NCI-H1930 (cell line): ENCODE measurements at places on chromosomes 7 and 10.

- peak; percentile 27 for DNase-seq
These were observed 609.4 kb upstream of the PCDH15 start for GRCh38 chr10:55410415-55410885.

DNA sequence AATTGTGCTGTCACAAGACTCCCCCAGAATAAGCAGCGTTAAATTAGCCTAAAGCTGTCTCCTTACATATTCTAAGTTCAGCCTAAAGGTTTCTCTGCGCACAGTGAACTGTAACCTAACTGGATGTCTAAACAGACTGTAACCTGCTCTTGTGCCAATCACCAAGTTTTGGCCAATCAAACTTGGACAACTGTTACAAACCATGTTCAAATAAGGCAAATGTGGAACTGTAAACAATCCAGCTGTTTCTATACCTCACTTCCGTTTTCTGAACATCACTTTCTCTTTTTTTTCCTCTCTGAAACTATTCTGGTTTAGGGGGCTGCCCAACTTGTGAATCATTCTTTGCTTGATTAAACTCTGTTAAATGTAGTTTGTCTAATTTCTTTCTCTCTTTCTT lies 252.2 kb upstream of the HABP2 start:
- no peak for DNase-seq

GRCh38 chr10:48505394-48506112 lies 99.3 kb downstream of the ARHGAP22 start:
- no peak for DNase-seq

- no peak for DNase-seq
These were observed 65.5 kb downstream of the CUX1 start for GRCh38 chr7:101882595-101883564.

- DNase-seq: no peak
These were observed 53.2 kb downstream of the STK17A start for GRCh38 chr7:43636093-43636492.

- DNase-seq: no peak
These were observed 1193.0 kb upstream of the CELF2 start for GRCh38 chr10:9824631-9825071.

DNA sequence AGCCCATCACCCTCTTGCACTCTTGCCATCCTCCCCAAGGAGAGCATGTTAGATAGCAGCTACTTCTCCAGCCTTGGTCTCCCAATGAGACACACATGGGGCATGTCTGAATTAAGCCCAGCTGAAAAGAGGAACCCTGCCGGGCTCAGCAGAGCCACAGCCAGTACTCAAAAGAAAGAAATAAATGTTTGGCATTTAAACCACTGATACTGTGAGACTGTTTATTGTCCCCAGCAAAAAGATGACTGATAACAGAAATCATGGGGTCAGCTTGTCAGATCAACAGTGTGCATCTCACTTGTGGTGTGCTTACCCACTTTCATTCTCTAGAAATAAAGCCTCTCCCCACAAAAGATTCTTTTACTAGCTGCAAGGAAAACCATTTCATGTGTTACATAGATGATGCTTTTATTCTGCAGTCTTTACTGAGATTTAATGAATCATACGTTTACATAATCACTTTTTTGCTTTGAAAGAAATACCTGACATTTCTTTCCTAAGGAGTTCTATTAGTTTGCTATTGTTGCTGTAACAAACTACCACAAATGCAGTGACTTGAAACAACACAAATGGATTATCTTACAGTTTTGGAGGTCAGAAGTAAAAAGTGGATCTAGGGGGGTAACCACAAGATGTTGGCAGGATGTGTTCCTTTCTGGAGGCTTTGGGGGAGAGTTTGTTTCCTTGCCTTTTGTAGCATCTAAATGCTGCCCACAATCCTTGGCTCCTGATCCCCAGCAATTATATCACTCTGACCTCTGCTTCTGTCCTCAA lies 20.9 kb downstream of the ANKRD7 start:
- no peak for DNase-seq

DNA sequence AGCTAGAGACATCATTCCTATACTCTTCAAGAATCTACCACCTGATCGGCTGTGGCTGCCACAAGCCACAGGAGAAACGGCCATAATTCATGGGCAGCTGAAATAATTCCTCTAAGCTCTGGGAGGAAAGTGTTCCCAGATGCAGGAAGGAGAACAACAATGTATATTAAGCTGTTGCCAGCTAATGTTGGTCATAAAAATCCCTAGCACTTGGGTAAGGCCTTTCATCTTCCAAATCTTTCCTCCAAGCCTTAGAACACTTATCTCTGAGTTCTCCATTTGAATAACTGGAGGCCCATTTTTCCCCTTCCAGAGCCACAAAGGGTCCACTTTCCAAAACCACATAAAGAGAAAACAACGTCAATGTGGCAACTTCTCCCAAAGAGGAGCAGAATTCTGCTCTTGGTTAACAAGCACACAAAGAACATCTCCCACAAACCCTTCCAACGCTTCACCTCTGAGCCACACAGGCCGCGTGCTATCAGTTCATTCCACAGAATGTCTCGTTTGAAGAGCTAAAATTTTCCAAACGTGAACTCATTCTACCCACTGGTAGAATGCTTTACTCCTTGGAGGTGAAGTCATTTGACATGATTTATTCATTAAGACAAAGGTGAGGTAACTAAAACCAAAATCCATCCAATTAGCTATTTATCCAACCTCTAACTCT lies 11.2 kb downstream of the KCNMA1 start:
- DNase-seq: no peak

- DNase-seq: no peak
These were observed 31.7 kb downstream of the ECHDC3 start for GRCh38 chr10:11773761-11774441.

GRCh38 chr7:108589199-108589598 lies 19.5 kb downstream of the DNAJB9 start:
- no peak for DNase-seq

DNA sequence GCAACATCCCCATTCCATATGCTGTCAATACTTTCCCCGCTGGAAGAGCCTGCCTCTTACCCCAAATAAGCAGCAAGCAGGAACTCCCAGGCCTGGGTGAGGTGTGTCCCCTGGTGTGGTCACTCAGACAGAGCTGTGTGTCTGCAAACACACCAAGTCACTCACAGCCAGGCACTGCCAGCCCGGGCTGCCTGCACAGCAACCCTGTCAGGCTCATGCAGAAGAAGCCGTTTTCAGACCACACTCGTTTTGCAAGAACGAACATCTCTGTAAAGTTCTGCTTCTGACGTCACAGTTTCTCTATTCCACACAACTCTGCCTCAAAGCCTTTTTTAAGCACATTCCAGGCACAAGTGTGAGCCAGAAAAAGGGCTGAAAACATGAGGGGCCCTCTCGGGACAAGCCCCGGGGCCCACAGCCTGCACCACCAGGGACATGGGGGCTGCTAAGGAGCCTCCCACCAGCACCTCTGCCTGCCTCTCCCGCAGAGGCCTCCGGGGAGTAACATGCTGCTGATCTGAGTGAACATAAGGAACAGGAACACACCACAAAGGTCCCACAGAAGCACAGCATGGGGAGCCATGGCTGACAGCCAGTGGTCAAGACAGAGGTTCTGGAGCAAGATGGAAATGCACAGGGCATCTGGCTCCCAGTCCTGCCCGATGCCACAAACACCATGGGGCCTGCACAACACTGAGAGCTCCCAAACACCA lies 11.4 kb downstream of the PTPRN2 start:
- no peak for DNase-seq

DNA sequence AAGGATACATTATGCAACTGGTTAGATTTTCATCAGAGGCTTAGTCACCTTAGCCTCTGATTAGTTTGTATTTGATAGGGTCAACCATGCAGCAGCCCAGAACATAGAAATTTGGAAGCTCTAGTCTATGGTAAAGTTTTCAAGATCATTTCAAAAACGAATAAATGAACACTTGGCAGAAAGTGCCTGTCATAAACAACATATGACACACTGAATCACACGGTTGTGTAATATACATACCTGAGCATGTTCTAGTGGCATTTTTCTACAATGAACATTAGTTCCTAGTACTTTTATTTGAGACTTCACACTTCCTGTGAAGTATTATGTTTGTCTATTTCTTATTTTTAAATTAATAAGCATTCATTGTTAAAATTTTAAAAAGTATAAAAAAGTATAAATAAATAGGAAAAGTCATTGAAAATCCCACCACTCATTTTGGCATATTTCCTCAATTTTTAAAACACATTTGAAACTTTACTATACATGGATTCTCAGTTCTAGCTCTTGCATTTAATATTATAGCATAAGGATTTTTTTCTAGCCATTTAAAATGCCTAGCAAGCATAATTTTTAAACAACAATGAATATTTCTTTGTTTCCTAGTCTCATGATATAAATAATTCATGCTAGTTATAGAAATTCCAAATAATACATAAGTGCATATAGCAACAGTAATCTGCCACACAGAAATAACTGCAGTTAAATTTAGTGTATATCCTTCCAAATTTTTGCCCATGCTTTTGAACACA lies 25.7 kb upstream of the PRPS1L1 start:
- no peak for DNase-seq

DNA sequence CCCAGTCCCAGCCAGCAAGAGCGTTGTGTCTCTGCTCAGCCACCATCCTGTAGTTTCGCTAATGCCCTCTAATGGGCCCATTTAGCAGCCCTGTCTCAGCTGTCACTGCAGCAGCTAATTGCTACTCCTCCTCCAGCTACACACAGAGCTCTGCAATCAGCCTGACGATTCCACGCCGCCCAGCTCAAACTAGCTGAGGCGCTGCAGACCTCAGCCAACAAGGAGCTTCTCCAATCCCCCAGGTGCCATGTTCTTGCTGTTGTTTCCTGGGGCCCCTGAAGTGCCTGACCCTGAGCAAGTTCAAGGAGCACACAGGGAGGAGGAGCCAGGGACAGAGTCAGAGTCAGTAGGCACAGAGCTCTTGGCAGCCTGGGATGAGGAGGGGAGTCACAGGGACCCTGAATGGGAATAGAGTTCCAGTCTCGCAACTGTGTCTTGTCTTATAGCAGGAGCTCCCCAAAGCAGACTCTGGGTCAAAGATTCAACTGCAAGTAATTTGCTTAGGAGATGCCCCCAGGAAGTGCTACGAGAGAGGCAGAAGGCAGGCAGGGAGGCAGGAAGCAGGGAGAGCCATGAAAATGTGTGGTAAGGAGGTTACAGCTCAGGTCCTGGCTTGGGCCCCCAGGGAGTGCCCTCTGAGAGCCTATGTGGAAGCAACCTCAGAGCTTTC lies 135.8 kb upstream of the UNC5B start:
- no peak for DNase-seq

DNA sequence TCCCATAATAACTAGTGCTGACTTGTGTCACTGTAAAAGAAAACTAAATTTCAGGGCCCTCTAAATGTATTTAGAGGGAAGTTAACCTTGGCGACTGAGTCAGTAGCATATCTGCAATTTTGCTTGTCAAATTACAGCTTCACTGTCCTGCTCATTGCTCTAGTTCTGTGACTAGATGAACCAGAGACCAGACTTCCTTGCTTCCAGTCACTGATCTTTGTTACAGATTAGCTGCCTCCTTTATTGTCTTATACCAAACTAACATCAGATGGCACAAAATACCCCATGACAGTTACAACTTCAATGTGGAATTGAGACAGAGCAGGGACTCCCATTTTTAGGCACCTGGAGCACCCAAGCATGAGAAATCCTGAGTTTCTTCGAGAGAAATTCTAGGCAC lies 79.9 kb upstream of the POM121L12 start:
- DNase-seq: no peak

- no peak for DNase-seq
These were observed 57.6 kb downstream of the USP6NL start for GRCh38 chr10:11553773-11554381.

- DNase-seq: no peak
These were observed 351 bp downstream of the CAMK1D start for GRCh38 chr10:12349629-12350166.

DNA sequence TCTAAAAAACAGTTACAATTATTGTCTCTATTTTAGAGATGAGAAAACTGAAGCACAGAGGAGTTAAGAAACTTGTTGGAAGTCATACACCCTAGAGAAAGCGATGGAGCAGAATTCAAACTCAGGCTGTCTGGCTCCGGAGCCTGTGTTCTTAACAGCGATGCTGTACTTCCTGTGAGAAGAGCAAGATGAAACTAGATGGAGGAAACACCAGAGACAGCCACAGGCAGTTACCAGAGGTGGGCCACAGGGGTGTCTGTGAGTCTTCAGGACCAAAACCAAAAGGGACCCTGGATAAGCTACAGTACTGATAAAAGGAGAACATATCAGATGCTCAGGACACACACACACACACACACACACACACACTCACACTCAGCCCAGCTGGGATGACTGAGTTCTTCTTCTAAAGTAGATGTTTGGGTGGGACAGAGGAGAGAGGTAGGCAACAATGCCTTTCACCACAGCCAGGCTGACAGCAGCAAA lies 289.2 kb downstream of the FZD1 start:
- no peak for DNase-seq

DNA sequence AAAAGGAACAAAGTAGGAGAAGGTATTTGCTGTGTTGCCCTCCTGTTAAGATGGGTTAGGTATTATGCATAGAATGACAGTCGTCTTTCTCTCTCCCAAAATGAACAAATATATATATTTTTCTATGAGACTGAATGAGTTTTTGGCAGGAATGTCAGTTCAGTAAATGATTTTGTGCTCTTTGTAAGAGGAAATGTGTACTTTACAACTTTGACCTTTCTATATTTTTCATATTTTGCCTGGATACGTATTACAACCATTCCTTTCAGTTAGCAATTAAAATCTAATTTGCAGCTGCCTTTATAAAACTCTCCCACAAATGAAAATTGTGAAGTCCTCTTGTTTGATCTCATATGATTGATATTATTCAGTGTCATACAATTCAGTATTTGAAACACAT lies 336.6 kb upstream of the MEOX2 start:
- no peak for DNase-seq

DNA sequence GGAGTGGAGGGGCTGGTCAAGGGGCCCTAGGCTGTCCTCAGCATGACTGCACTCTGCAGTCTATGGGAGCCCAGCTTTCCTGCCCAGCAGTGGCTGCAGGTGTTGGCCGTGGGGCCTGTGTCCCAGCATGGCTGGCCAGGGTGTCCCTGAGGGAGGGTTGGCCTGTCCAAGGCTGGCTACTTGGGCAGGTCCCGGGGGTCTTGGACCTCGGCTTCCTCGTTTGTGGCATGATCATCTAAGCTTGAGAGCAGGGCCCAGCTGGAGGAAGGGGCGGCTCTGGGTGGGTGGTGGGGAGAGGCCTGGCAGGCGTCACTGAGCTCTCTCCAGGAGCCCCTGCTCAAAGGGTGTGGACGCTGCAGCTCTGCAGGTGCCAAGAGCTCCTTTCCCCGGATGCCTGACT lies 43.7 kb upstream of the CFAP46 start:
- DNase-seq: no peak
